Cortex of kidney (tissue), 1 donor: ENCODE measurements at places on chromosomes 16 and 17.

- DNase-seq = no peak
Measured at GRCh38 chr17:83103200-83103942, 24.0 kb downstream of the METRNL start.

DNA sequence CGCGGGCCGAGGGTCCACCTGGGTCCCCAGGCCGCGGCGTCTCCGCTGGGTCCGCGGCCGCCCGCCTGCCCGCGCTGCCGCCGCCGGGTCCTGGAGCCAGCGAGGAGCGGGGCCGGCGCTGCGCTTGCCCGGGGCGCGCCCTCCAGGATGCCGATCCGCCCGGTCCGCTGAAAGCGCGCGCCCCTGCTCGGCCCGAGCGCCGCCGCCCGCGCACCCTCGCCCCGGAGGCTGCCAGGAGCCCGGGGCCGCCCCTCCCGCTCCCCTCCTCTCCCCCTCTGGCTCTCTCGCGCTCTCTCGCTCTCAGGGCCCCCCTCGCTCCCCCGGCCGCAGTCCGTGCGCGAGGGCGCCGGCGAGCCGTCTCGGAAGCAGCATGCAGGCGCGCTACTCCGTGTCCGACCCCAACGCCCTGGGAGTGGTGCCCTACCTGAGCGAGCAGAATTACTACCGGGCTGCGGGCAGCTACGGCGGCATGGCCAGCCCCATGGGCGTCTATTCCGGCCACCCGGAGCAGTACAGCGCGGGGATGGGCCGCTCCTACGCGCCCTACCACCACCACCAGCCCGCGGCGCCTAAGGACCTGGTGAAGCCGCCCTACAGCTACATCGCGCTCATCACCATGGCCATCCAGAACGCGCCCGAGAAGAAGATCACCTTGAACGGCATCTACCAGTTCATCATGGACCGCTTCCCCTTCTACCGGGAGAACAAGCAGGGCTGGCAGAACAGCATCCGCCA is 504 bp downstream of the FOXC2 start:
- DNase-seq = no peak

DNA sequence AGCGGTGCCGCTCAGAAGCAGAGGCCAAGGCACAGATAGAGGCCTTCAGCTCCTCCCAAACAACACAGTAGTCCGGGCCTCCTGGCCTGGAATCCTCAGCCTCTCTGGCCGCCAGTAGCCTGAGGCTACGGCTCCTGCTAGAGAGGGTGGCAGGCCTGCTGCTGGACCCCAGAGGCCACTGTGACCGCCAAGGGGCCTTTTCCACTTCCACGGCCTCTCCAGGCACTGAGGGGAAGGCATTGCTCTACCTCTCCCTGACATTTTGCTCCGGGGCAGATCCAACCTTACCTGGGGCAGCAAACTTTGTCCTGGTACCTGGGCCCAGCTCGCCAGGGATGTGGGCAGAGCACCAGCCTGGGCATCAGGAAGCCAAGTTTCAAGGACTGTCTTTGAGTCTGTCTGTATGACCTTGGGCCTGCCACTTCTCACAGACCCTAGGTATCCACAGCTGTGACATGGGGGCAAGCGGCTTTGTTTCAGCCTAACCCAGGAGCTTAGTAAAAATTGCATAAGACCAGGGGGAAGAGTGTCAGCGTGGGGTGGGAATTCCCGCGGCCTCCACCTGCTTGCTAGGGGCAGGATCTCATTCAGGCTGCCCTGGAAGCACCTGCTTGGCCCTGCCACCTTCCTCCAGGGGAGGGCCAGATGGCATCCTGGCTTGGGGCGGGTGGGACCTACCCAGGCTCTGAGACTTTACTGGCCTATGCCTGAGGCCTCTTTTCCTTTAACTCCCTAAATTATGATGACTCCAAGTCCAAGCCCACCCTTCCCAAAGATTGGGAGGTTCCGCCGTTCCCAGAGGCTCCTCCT is 33.2 kb downstream of the ADGRG5 start:
- DNase-seq = no peak

- no peak for DNase-seq
Measured at GRCh38 chr17:28878158-28878910, 19.2 kb downstream of the FLOT2 start.

- DNase-seq = no peak
Measured at GRCh38 chr17:57915985-57916757, 39.0 kb downstream of the CUEDC1 start.

- no peak for DNase-seq
Measured at GRCh38 chr16:47991491-47991890, 164.3 kb downstream of the ABCC12 start.

- DNase-seq = no peak
Measured at GRCh38 chr17:57408071-57408811, 151.9 kb downstream of the MSI2 start.

DNA sequence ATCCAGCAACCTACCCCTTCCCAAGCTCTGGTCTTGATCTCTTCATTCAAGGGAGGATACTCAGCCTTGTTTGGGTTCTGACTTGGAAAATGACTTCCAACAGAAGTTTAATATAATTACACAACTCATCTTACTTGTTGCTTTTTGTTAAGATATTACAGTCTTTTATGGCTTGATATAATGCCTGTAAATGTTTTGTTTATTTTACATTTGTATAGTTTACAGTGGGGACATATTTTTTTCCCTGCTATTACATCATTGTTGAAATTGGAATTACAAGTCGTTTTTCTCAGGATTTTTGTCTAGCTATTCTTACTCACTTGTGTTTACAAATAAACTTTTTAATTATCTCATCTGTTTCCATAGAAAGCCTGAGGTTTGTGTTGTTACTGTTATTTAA is 436.0 kb downstream of the CNTNAP4 start:
- DNase-seq = no peak

- DNase-seq = no peak
Measured at GRCh38 chr17:27295945-27296344, 2.0 kb downstream of the WSB1 start.

- DNase-seq = no peak
Measured at GRCh38 chr17:73342050-73342522, 30.3 kb upstream of the CDC42EP4 start.

DNA sequence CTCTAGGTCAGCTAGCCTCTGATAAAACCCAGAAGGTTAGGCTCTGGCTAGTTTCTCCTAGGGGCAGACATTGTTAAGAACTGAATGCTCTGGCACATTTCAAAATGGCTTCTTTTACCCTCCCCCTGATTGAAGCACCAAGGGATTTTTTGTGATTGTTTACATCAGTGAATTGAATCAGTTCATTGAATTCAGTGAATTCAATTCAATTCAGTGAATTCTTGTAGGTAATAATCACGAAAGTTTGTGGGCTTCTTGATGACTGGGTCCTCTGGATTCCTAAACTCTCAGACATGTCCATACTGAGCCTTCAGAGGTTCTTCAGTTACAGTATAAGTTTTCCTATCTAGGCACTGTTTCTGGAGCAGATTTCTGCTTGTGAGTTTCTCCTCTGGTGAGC is 135.2 kb upstream of the ELAC2 start:
- DNase-seq = no peak

DNA sequence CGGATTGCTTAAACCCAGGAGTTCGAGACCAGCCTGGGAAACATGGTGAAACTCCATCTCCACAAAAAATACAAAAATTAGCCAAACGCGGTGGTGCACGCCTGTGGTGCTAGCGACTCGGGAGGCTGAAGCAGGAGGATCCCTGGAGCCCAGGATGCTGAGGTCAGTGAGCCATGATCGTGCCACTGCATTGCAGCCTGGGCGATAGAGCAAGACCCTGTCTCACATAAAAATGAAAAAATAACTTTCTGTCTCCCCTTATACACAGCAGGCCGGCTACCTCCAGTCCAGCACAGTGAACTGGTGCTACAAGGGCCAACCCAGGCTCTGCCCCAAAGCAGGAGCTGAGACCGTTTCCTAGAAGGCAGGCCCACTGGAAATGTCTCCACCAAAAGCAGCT is 59.7 kb downstream of the YWHAE start:
- no peak for DNase-seq

DNA sequence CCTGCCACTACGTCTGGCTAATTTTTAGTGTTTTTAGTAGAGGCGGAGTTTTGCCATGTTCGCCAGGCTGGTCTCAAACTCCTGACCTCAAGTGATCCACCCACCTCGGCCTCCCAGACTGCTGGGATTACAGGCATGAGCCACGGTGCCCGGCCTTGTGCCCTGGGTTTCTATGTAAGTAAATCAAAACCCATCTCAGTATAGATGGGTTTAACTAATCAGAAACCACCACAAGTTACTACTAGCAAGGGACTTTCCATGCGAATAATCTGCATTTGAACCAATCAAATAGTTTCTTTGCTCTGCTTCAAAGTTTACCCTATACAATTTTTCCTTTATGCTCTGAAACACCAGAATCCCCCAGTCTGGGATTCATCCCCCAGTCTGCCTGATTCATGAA is 16.5 kb upstream of the EIF1 start:
- no peak for DNase-seq

DNA sequence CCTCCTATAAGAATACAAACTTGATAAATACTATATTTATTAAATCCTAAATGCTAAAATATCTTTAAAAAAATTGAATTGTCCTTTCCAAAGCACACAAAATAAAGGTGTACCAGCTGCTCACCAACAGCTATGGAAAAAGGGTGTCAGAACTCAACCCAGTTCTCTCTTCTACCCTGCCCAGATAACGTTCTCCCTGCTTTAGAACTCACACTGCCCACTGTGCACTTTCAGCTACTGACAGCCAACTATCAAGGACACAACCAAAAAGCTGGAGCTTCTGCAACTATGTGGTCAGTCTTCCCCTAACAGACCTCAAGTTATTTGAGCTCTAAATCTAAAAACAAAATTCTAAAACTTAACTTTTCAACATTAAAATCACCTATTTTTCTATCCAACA is 13.7 kb downstream of the AP1G1 start:
- DNase-seq = no peak

DNA sequence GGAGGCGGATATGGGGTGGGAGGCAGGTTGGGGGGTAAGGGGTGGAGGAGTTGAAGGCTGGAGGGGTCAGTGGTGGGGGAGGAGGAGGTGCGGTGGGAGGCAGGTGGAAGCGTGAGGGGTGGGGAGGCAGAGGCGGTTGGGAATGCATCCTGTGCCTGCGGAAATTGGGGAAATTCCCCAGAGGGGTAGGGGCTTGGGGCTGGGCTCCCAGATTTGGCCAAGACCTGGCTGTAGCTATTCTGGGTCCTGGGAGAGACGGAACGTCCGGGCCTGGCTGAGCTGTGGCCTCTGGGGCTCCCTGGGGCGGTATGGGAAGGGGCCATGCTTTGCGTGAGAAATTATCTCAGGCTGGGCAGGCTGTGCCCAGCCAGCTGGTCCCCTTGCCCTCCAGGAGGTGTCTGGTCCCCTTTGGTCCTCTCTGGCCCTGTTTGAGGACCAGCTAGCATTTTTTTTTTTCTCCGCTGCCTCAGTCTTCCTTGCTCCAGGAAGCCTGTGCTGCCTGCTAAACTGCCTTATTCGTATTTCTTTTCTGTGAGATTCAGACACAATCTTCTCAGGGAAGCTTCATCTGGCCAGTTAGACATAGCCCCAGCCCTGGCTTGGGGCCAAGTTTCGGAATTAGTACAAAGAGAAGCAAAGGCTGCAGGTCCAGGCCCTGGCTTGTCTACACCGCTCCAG is 7.3 kb upstream of the TRPV2 start:
- no peak for DNase-seq

DNA sequence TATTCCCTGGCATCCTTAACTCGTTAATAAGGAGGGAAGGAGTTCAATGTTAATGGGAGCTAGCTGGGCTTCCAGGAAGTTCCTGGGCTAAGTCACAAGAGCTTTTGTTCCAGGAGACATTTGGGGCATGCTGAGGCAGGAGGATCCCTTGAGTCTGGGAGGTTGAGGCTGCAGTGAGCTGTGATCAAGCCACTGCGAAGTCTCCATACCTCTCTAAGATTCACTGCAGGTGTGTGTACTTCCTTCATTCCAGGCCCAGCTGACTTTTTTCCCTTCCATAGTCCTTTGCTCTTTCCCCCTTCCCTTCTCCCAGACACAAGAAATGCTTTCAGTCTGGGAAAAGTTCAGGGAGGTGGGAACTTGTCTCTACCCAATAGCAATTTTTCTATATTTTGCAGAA is 489.8 kb downstream of the NPIPA7 start:
- DNase-seq = no peak

GRCh38 chr17:76261421-76262215 is 3.5 kb upstream of the UBALD2 start:
- DNase-seq = no peak

GRCh38 chr17:19313746-19314651 is 48.5 kb downstream of the B9D1 start:
- DNase-seq = no peak

DNA sequence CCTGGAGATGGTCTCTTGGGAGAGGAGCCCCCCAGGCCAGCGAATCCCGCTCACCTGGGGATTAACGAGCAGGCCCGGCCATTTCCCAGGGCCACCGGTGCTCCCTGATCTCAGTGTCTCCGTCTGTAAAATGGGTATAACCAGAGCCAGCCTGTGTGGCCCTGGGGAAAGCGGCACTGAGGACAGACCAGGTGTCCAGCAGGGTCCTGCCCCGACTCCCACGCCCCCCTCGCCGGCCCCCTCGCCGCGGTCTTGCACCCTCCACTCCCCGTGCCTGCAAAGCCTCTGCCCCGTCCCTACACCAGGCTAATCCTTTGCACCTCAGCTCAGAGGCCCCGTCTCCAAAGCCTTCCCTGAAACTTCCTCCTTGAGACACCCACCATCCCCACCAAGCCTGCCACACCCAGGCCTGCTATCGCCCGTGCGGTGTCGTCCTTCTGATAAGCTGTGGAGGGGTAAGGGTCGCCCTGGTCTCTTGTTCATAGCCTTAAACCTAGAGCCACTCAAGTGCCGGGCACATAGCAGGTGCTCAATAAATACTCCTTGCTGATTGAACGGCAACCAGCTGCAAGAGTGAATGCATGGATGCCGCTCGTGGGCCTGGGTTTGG is 259.1 kb downstream of the C16orf95 start:
- no peak for DNase-seq

DNA sequence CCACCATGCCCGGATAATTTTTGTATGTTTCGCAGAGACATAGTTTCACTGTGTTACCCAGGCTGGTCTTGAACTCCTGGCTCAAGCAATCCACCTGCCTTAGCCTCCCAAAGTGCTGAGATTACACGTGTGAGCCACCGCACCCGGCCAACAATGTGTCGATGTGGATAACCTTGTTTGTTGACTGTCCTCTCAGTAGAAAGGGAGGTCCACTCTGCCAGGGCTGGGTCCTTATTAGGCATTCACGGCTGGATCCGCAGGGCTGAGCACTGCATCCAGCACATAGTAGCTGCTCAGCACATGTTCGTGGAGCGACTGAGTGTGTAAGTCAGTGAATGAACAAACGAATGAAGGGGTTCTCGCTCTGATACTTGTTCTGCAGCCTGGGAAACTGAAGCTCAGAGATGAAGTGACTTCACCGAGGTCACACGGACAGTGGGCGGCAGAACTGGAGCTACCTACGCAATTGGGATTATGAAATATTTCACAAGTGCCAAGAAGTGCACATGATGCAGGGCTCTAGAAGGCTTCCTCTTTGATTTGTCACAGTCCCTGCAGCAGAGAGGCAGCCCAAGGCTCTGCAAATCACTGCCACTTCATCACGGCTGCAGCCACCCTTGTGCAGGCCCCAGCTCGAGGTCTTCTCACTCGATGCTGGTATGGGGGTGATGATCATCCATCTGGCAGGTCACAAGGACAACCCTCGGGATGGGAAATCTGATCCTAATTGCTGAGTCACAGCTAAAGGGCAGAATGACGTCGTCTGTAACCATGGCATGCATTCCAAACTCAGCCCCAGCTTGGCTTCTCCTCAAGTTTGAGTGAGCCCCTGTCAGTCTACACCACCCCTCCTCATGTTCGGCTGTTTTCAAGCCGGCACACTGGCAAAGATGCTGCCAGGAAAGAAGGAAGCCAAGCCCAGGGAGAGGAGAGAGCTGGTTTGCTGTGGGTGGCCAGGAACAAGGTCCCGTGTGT is 28.0 kb upstream of the SNN start:
- no peak for DNase-seq
